ENCODE measurements at places on chromosomes 4 and X. TPM values are rescaled to one million over a fixed set of nuclear protein-coding genes. Genes with fewer than 3 reads are reported as not detected.

FRMPD4 gene
- not detected for total RNA-seq

DNA sequence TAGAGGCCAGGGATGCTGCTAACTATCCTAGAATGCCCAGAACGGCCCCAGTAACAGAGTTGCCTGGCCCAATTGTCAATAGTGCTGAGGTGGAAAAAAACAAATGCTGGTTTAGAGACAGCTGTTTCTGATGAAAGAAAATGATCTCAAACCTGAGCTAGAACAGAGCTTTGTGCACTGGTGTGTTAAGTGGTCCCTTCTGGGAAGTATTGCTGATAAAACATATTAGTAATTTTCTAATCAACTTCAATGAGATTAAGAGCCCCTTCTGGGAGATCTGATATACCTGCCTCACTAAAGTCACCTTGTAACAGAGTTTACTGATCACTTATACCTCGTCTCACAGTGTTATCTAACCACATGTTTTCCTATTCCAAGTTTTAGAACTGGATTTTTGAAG, 42.1 kb downstream of the SMPX start:
- H3K36me3 ChIP-seq = no peaks in the 10 kb centered on the region
- H3K27me3 ChIP-seq = no peaks in the 10 kb centered on the region
- H3K4me3 ChIP-seq = no peak overlapping the region
- no peak overlapping the region for H3K27ac ChIP-seq
- H3K4me1 ChIP-seq = no peaks in the 10 kb centered on the region
- DNase-seq = no peak

DNA sequence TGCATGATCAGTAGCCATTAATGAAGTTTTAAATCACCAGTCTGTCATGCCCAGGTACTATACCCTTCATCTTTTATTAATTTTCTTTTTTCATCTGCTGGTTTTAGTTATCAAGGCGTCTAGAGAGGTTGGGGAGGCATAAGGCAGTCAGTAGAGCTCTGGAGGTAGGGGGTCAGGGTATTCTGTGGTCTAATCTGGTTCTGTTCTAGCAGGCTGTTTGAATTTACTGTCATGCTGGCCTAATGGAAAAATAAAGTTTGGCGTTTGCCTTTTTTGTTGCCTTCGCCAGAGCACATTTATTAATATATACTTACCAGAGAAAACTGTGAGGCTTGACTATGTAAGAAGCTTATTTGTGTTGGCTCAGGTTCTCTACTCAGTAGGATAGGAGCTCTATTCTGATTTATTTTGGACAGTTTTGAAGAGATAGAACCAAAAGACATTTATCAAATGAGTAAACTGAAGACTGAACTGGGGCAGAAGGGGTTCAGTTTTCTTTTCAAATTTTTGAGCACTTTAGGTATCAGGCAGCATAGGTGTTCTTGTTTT, 46.9 kb downstream of the TMEM131L start:
- no peaks in the 10 kb centered on the region for H3K27me3 ChIP-seq
- no peak overlapping the region for H3K4me3 ChIP-seq
- peaks cover 3% of the 10 kb centered on the region for H3K4me1 ChIP-seq

PIR gene
- total RNA-seq = 16.5 TPM

GRCh38 chrX:81957900-81958545, 756.1 kb downstream of the SH3BGRL start:
- H3K27me3 ChIP-seq = no peaks in the 10 kb centered on the region
- no peak for DNase-seq
- no peaks in the 10 kb centered on the region for H3K36me3 ChIP-seq
- H3K27ac ChIP-seq = no peak overlapping the region

DNA sequence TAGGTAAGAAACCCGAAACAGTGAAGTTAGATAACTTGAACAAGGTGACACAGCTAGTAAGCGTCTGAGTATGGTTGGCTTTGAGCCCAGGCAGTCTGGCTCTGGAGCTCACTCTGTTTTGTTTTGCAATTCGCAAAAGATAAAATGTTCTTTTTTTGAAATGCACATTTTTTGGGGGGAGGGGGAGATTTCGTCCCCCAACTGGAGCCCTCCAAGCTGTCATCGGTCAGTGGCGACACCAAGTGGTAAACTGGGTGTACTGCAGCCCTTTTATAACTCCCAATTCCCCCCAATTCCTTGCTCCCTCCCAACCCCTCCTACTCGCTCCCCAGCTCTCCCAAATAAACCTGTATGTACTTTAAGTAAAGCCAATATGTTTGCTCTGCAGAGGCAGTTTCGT, 2.8 kb upstream of the CLCN5 start:
- no peak overlapping the region for H3K27ac ChIP-seq
- no peaks in the 10 kb centered on the region for H3K27me3 ChIP-seq
- H3K36me3 ChIP-seq = no peaks in the 10 kb centered on the region

GRCh38 chrX:65643531-65644052, 23.9 kb upstream of the MSN start:
- peaks cover 6% of the 10 kb centered on the region for H3K4me1 ChIP-seq
- DNase-seq = no peak
- H3K4me3 ChIP-seq = no peak overlapping the region
- H3K36me3 ChIP-seq = no peaks in the 10 kb centered on the region

DNA sequence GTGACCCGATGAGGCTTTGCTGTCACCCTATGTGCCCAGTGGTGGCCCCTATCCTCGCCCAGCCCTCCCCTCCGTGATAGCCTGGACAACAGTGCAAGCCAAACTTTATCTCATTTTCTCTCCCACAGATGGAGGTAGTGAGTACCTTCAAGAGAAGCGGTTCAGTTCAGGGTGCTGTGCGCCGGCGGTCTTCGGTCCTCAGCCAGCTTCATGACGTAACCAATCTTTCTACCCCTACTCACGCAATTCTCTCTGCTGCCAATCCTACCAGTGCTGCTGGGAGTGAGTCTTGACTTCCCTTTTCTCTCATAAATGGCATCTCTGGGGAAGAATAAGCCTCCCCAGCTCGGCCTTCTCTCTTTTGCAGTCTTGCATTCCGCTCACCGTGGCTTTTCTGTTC, 29.5 kb downstream of the CCNQ start:
- no peak for DNase-seq
- H3K27ac ChIP-seq = no peak overlapping the region
- H3K4me1 ChIP-seq = no peaks in the 10 kb centered on the region
- H3K27me3 ChIP-seq = no peaks in the 10 kb centered on the region

DNA sequence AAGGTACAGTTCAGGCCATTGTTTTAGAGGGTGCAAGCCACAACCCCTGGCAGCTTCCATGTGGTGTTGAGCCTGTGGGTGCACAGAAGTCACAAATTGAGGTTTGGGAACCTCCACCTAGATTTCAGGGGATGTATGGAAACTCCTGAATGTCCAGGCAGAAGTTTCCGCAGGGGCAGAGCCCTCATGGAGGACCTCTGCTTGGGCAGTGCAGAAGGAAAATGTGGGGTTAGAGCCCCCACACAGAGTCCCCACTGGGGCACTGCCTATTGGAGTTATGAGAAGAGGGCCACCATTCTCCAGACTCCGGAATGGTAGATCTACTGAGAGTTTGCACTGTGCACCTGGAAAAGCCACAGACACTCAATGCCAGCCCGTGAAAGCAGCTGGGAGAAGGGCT, 242.0 kb upstream of the ACTRT1 start:
- H3K27me3 ChIP-seq = no peaks in the 10 kb centered on the region

- H3K4me1 ChIP-seq = no peaks in the 10 kb centered on the region
- no peak overlapping the region for H3K4me3 ChIP-seq
- no peaks in the 10 kb centered on the region for H3K36me3 ChIP-seq
- DNase-seq = no peak
These were observed 297.6 kb downstream of the INPP4B start for GRCh38 chr4:142548491-142548890.

HSFX3 gene
- not detected for total RNA-seq

DNA sequence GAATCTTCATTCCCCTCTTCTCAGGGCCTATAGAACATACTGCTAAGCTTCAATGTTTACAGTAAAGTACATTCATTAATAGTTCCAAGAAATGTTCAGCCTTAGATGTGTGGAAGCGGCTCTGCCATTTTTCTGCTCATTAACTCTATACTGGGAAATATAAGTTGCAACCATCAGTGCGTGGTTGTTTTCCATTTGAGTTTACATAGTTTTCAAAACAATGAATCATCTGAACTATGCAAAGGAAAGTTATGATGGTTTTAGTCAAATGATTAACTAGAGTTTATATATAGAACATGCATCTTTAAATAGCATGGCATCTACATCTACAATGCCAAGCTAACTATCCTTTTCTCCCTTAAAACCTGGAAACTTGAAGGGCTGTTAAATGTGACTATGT, 29.6 kb downstream of the LEF1 start:
- no peak overlapping the region for H3K4me3 ChIP-seq
- H3K4me1 ChIP-seq = no peaks in the 10 kb centered on the region
- no peak for DNase-seq
- no peaks in the 10 kb centered on the region for H3K27me3 ChIP-seq
- no peaks in the 10 kb centered on the region for H3K36me3 ChIP-seq

- peaks cover 4% of the 10 kb centered on the region for H3K36me3 ChIP-seq
- H3K27me3 ChIP-seq = no peaks in the 10 kb centered on the region
- H3K27ac ChIP-seq = no peak overlapping the region
- peaks cover 38% of the 10 kb centered on the region for H3K4me1 ChIP-seq
These were observed 11.8 kb downstream of the GAB1 start for GRCh38 chr4:143348233-143349077.

DNA sequence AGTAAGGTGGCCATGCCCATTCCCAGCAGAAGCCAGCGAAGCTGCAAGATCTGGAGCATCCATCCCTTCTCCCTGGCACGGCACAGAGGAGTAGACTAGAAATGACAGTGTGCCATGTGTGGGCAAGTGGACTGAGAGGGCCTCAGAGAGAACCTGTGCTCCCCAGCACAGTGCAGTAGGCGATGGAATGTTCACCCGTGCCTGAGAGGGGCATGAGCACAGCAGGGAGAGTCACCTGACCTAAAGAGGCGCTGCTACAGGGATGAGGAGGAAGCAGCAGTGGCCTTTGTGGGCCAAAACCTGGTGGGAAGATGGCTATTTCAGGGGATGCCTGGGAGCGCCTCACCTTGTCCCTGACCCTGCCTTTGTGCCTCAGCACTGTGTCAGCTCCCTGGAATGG, 8.0 kb upstream of the CDKN2AIP start:
- H3K4me3 ChIP-seq = no peak overlapping the region
- no peaks in the 10 kb centered on the region for H3K4me1 ChIP-seq
- no peak for DNase-seq
- no peaks in the 10 kb centered on the region for H3K36me3 ChIP-seq

RBM46 gene
- total RNA-seq = not detected

DNA sequence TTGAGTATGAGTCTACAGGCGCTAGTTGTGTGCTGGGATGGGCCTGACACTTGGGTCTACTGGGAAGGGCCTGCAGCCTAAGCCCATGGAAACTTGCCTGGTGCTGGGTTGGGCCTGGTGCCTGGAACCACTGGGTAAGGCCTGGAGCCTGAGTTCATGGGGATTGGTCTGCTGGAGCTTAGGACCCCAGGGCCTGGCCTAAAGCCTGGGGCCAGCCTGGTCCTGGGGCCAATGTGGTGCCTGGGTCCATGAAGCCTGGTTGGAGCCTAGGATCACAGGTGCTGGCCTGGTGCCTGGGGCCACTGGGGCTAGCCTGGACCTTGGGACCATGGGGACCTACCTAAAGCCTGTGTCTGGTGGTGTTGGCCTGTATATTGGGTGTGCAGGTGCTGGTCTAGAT, 270.3 kb upstream of the GRIA3 start:
- H3K27ac ChIP-seq = no peak overlapping the region
- H3K27me3 ChIP-seq = no peaks in the 10 kb centered on the region
- no peak overlapping the region for H3K4me3 ChIP-seq
- H3K4me1 ChIP-seq = no peaks in the 10 kb centered on the region
- no peak for DNase-seq

WDFY3 gene
- 86.7 TPM for total RNA-seq

KLHL4 gene
- total RNA-seq = 4.4 TPM

DNA sequence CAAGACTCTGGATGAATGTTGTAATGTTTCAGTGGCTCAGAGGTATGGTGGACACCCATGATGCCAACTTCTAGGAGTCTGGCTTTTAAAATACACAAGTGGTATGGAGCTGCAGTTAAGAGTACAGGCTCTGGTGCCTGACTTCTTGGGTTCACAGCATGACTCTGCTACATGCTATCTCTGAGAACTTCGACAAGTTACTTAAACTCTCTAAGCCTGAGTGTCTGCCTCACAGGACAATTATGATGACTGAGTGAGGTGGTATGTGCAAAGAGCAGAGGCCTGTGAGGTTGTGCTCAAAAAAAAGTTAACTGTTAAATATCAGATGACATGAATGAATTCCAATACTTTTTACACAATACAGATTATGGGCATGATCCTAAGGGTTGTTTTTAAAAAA, 90.9 kb upstream of the SRD5A3 start:
- H3K27ac ChIP-seq = no peak overlapping the region

SPACA5B gene
- not detected for total RNA-seq

MAGIX gene
- total RNA-seq = 5.6 TPM

DNA sequence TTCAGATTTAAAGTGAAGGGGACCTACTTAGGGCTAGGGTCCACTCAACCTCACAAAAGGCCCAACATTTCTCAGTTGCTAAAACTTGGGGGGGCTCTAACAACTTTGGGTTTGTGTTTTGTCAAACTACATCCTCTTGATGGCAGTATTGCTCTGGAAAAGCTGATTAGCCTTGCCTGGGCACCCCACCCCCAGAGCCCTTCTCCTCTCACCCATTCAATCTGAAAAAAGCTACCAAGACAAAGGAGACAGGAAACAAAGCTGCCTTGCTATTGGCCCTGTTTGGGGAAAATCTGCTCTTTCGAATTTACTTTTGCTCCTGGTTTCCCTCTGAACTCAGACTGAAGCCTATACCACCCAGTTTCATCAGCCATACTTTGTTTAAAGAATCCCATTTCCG, 195.2 kb upstream of the STK26 start:
- H3K27ac ChIP-seq = no peak overlapping the region
- H3K4me3 ChIP-seq = no peak overlapping the region
- H3K4me1 ChIP-seq = peaks cover 4% of the 10 kb centered on the region
- DNase-seq = no peak
- no peaks in the 10 kb centered on the region for H3K36me3 ChIP-seq

GRCh38 chrX:9825129-9825790, 39.0 kb downstream of the SHROOM2 start:
- H3K36me3 ChIP-seq = no peaks in the 10 kb centered on the region
- H3K4me1 ChIP-seq = no peaks in the 10 kb centered on the region
- no peak overlapping the region for H3K4me3 ChIP-seq

DNA sequence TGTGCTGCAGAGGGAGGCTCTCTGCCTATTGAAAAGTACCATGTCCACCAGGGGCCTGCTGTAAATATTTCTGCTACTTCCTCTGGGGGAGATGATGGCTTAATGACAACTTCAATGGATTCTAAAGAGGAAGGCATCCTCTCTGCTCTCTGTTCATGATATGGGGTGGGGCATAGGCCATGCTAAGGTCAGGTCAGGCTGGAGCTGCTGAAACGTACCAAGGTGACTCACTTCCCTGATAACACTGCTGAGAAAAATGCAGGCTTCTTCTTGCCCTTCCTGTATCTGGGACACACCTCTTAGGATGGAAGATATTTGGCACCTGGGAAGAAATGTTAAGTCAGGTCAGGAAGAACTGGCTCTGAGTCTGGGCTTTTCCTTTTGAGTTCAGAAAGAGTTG, 31.5 kb downstream of the HS3ST1 start:
- DNase-seq = no peak
- H3K4me1 ChIP-seq = no peaks in the 10 kb centered on the region
- H3K27me3 ChIP-seq = no peaks in the 10 kb centered on the region
- no peaks in the 10 kb centered on the region for H3K36me3 ChIP-seq

PNMA3 gene
- 0.13 TPM for total RNA-seq

All from left lung (tissue), 14 donors.